ENCODE measurements at places on chromosomes 4 and X.

- DNase-seq, result no peak
Measured at GRCh38 chr4:30600246-30601017, 119.7 kb upstream of the PCDH7 start.

DNA sequence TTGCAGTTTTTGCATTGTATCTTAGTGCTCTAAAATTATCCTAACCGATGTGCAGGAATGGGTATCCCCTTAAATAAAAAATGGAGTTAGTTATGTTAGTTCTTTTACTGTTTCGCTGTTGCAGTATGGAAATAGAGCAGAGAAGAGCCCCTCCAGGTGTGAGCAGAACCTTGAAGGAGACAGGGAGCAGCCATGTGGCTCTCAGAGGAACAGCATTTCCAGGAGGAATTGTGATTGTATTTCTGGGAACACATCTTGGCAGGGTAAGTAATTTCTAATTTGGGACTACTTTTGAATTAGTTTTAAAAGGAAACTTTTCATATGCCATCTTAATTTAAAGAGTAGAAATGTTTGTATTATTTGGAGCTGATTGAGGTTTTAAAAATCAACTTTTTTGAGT, 5.3 kb upstream of the CCDC158 start:
- no peak for DNase-seq

- no peak for DNase-seq
Measured at GRCh38 chr4:128682942-128683666, 126.4 kb upstream of the JADE1 start.

GRCh38 chr4:73815145-73815544, 21.3 kb upstream of the CXCL6 start:
- DNase-seq, result no peak

Data from ovary (tissue), 10 donors.